ENCODE measurements at places on chromosomes 12 and 14. TPM values are rescaled to one million over a fixed set of nuclear protein-coding genes. Genes with fewer than 3 reads are reported as not detected.

CLEC1B gene
- total RNA-seq, result not detected

POTEG gene
- total RNA-seq, result not detected

NYNRIN gene
- total RNA-seq, result 15.5 TPM

SAMD4A gene
- 4.6 TPM for total RNA-seq

LMNTD1 gene
- not detected for total RNA-seq

TAS2R19 gene
- 7.7 TPM for total RNA-seq

RBMS2 gene
- total RNA-seq, result 12.9 TPM

FGD4 gene
- total RNA-seq, result 41.4 TPM

TMEM132C gene
- total RNA-seq, result 3.9 TPM

CLEC4C gene
- not detected for total RNA-seq

RTL1 gene
- total RNA-seq, result 0.15 TPM

SLC35E3 gene
- total RNA-seq, result 1.5 TPM

MAP3K9 gene
- 14.9 TPM for total RNA-seq

DPPA3 gene
- total RNA-seq, result 0.25 TPM

SMAGP gene
- 19.0 TPM for total RNA-seq

AMDHD1 gene
- 1.1 TPM for total RNA-seq

GYS2 gene
- total RNA-seq, result not detected

AQP2 gene
- not detected for total RNA-seq

PLA2G1B gene
- total RNA-seq, result not detected

RIPK3 gene
- not detected for total RNA-seq

HAL gene
- total RNA-seq, result 0.06 TPM

NDRG2 gene
- 1.3 TPM for total RNA-seq

VRTN gene
- total RNA-seq, result 18.6 TPM

BRMS1L gene
- 12.0 TPM for total RNA-seq

MIP gene
- total RNA-seq, result not detected

KLHDC1 gene
- total RNA-seq, result 0.99 TPM

GLI1 gene
- total RNA-seq, result 0.12 TPM
